ENCODE measurements at places on chromosomes 5 and 9.
A peak's percentile ranks its signal among the peaks of the same experiment; 100 is the strongest.

DNA sequence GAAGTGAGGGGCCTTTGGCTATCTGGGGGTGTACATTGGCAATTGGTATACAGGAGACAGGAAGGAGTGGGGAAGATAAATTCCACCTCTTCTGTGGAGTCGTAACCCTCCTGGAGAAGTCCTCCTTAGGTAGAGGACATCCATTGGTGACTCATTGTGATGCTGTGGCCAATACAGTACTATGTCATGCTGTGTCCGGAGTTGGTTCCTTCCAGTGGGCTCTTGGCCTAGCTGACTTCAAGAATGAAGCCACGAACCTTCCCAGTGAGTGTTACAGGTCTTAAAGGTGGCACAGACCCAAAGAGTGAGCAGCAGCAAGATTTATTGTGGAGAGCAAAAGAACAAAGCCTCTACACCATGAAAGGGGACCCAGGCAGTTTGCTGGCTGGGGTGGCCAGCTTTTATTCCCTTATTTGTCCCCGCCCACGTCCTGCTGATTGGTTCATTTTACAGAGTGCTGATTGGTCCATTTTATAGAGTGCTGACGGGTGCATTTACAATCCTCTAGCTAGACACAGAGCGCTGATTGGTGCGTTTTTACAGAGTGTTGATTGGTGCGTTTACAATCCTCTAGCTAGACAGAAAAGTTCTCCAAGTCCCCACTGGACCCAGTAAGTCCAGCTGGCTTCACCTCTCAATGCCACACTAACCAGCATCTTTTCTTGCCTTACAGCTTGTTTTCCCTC is 37.3 kb upstream of the FBP1 start:
- no peak for DNase-seq

- DNase-seq, result peak; percentile 48
Observed at GRCh38 chr5:146877783-146878475, 628 bp downstream of the PPP2R2B start.

DNA sequence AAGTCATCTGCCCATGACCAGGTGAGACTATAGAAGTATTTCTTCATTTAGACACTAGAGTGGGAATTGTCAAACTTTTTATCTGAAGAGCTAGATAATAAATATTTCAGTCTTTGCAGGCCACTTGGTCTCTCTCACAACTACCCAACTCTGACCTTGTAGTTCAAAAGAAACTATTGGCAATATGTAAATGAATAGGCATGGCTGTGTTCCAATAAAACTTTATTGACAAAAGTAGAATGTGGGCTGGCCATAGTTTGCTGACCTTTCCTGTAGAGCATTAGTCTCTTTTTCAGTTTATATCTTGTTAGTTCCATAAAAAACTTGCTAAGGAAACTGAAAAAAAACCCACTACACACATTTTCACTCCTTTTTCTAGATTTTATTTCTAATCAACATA is 535.5 kb downstream of the PRR16 start:
- DNase-seq, result no peak

- no peak for DNase-seq
Observed at GRCh38 chr5:112372543-112372942, 46.5 kb downstream of the EPB41L4A start.

DNA sequence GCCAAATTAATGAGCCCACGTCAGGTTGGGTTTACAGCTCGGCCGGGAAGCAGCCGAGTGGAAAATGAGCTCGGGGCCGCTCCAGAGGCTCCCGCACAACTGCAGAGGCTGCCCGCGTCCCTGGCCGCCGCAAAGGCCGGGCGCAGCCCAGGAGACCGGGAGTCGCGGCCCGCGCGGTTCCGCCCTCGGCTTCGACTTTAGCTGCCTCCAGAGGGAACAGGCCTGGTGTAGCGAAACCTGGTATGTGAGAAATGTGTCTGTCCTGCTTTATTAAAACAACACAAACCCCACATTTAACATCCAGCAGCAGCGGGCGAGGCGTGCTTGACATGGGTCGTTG is 66.2 kb downstream of the FOXD1 start:
- no peak for DNase-seq

- no peak for DNase-seq
Observed at GRCh38 chr5:134077926-134078580, 36.4 kb upstream of the TCF7 start.
